H1 (cell line): ENCODE measurements at places on chromosomes 3 and 15.

GRCh38 chr3:114442246-114442645, 148.4 kb downstream of the TIGIT start:
- no peak for DNase-seq

DNA sequence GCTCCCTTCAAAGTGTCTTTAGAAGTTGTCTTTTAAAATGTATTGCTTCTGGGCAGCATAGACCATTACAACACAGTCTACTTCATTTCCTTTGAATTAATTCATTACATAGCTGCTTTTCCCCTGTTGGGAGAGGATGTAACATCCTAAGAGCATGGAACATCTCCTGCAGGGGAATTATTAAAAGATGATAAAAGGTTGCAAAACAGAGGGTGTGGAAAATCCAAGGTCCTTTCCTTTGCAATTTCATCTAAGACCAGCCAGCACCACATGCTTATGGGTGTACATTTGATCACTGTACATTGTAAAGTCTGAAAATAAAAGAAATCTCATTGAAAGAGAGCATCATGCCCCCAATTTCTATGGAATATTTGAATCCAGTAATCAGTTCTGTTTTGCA, 57.4 kb downstream of the TIPARP start:
- DNase-seq: no peak

DNA sequence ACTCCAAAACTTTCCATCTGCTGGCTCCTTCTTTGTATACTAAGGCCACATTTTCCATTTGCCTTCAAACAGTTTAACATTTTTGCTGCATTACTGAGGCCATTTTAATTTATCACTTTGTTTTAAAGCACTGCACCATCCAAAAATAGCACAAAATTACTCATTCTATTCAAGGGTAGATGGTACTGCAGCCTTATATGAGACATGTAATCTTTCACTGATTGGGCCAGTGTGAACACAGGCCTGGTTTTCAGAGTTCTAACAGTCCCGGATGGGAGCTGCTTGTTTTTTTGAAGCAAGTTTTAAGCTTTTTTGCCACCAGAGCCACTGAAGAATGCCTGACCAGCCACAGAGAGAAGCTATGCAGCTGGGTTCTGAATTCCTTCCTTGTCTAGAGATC, 172.3 kb upstream of the TSC22D2 start:
- DNase-seq: no peak

DNA sequence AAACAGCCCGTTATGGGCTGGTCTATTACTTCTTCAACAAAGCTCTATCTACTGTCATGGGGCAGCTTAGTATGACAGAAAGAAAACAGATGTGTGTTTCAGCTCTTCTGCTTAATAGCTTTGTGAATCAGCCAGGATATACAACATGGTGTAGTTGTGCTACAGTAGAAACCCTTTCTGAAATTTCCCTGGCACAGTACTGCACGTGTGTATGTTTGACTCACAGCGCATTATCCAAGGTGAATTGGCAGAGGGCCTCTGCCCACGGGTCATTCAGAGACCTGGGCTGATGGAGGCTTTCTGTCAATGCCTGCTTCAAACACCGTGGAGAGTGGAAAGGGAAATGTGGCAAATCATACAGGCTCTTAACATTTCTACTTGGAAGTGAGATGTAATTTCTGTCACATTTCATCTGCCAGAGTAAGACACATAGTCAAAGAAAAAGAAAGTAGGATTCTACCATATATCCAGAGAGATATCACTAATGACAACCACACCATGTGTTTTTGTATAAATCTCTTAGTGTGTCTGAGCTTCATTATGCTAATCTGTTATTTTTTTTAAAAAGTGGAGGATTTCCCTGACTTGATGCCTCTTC, 505.1 kb downstream of the CNTN4 start:
- no peak for DNase-seq

DNA sequence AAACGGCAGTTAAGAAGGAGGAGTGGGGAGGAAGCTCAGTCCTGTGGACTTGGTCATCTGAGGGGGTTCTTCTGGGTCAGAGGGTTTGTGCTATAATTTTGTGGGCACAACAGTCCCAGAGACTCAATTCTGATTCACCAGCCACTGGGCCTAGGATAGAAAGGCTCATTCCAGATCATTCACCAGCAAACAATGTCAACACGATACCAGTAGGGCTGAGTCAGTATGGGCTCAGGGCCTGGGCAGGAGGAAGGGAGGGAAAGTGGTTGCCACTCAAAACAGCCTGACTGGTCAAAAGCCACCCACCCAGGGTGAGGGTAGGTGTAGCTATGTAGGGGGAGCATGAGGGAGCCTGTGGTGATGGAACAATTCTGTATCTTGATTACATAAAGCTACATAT, 86.9 kb upstream of the MEX3B start:
- no peak for DNase-seq

GRCh38 chr3:14211621-14212020, 33.0 kb downstream of the LSM3 start:
- DNase-seq: no peak
